ENCODE measurements at places on chromosomes 3 and 15.

GRCh38 chr3:58588030-58588614 lies 10.9 kb upstream of the FAM107A start:
- DNase-seq = no peak

DNA sequence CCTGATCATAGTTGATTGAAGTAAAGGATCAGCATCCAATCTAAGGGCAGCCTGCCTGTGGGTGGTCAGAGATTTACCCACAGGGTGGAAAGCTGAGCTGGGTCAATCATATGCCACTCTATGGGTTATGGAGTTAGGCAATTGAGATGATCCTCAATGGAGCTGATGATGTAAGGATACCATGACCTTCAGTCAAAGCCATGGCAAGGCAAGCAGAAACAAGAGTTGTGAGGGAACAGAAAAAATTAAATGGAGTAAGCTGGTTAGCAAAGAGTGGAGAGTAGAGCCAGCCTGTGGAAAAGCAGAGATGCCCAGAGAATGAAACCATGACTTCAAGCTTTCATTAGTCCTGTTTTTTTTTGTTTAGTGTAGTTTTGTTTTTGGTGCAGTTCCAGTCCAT lies 5.7 kb upstream of the IQGAP1 start:
- no peak for DNase-seq

GRCh38 chr3:180058238-180058637 lies 21.5 kb upstream of the PEX5L start:
- no peak for DNase-seq

DNA sequence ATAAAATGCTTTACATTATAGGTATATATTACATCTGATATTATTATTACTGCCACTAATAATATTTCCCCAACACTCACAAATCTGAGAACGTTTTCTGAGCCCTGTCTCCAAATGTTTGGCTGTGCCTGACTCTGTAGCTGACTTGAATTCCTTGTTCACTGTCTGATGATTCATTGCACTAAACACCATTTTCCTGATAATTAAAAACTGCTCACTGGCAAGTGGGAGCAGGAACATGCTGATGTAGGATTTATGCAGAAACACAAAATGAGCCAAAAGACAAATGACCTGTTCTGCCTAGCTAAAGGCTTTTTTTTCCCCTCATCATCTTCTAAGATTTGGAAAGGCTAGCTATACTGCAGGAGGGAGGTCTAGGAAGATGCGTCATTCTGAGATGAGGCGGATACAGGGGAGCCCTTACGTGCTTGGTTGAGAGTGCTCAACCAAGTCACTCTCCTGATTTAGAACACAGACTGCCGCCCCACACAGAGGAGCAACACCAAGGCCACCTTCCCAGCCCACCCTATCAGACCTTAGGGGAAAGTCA lies 380.7 kb downstream of the EPHB1 start:
- no peak for DNase-seq

GRCh38 chr3:181752202-181752671 lies 40.5 kb downstream of the SOX2 start:
- no peak for DNase-seq

- DNase-seq = no peak
Measured at GRCh38 chr3:56917361-56918110, 115.8 kb upstream of the ARHGEF3 start.

DNA sequence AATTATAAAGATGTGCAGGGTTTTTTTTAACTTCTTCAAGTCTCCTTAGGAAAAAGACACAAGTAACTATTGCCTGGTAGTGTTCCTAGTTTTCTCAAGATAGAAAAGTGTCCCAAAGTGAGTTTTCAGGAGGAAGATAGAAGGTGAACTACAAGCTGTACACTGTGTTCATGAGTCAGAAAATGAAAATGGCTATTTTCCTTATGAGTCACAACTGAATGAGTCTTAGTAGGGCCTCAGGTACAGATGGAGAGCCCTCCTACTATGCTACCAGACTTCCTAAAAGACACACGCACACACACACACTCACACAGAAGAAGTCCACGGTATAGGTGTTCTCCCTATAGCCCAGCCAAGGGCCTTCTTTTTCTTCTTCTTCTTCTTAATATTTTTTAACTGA lies 3.1 kb downstream of the MYO1E start:
- no peak for DNase-seq

DNA sequence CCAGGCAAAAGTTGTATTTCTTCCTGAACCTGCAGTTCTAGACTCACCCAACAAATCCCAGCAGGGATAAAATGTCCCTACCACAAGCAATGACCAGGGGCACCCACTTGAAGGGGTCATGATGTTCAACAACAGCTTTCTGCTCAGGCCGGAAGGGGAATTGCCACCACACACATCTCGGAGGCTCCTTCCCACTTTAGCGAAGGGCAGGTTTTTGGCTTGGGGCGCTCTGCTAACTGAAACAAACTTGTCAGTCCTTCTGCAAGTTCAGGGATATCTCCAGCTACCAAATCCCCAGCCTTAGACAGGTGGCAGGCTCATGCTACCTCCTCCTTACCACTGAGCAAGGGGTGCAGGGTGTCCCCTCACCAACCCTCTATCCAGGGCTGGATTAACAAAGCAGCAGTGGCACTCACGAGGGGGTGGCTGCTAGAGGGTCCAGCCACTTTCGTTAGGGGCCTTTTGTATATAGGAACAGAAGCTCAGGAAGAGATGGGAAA lies 2.2 kb downstream of the ADCY5 start:
- no peak for DNase-seq

- DNase-seq = no peak
Measured at GRCh38 chr3:151328298-151328995, 902 bp downstream of the P2RY13 start.

GRCh38 chr3:127061641-127062040 lies 78.7 kb downstream of the PLXNA1 start:
- no peak for DNase-seq

DNA sequence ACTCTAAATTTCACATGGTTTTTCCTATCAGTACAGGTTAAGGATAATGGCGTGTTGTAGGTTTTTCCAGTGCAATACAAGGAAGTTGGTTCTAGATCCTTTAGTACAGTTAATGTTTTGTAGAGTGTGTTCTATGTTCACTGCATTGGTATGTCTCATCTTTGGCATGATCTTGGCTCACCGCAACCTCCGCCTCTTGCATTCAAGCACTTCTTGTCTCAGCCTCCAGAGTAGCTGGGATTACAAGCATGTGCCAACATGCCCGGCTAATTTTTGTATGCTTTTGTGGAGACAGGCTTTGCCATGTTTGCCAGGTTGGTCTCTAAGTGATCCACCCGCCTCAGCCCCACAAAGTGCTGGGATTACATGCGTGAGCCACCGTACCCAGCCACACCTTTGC lies 30.4 kb downstream of the SNRPN start:
- DNase-seq = no peak

DNA sequence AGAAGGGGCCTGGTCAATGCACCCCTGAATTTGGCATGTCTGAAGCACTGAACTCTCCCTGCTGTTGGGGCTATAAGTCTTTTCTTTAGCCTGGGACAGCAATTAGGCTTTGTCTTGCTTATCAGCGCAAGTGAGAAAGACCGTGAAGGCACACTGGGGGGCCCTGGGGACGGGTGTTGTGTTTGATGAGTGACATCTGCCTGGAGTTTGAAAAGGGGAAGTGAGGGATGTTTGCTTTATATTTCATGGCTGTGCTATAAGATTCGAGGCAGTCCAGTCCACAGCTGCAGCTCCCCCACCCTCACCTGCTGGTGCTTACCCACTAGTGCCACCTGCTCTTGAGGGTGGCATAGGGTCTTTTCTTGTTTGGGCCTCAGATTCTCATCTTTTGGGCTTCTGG lies 44.8 kb downstream of the CEMIP start:
- no peak for DNase-seq

DNA sequence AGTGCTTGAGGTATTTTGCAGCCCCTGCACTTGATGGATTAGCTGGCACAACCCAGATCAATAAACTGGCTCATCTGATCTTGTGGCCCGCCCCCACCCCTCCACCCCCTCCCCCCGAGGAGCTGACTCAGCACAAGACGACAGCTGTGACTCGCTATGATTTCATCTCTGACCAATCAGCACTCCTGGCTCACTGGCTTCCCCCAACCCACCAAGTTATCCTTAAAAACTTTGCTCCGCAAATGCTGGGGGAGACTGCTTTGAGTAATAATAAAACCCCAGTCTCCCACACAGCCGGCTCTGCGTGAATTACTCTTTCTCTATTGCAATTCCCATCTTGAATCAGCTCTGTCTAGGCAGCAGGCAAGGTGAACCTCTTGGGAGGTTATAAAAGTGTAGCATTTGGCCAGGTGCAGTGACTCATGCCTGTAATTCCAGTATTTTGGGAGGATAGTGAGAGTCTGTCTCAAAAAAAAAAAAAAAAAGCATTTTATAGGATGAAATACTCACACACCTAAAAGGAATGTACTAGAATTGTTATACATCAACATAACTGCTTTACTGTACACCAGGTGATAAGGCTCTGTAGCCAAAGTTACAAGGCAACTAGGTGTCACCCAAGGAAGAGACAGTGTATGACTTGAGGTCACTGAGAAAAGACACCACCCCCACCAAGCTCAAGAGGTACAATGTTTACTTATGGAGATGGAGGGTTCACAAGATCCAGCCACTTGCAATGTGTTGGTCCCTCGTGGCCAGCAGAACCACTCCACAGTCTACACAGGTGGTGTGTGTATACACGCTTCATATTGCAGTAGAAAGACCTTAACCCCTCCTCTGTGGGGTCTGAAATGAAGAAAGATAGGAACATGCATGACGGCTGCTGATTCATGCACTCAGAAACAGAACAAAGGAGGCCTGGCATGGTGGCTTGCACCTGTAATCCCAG lies 8.6 kb downstream of the ZNF445 start:
- no peak for DNase-seq

DNA sequence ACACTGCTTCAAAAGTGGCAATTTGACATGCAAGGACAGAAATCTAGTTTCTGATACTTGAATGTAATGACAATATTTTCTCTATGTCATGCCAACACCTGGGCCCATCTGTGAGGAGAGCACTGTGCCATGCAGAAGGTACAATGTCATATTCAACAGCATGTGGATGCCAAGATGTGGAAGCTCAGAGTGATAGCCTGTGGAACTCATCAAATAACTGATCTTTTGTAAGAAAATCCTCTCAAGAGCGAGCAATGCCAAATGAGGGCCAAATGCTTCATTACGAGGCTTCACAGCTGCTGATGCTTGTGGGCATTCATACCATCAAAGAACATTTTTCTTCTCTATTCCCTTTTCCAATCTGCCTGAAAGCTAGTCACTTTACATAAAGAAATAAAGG lies 95.1 kb downstream of the ROBO1 start:
- no peak for DNase-seq

GRCh38 chr15:82812994-82813393 lies 3.6 kb downstream of the WHAMM start:
- DNase-seq = no peak

GRCh38 chr3:73509816-73510215 lies 114.9 kb downstream of the PDZRN3 start:
- DNase-seq = no peak

DNA sequence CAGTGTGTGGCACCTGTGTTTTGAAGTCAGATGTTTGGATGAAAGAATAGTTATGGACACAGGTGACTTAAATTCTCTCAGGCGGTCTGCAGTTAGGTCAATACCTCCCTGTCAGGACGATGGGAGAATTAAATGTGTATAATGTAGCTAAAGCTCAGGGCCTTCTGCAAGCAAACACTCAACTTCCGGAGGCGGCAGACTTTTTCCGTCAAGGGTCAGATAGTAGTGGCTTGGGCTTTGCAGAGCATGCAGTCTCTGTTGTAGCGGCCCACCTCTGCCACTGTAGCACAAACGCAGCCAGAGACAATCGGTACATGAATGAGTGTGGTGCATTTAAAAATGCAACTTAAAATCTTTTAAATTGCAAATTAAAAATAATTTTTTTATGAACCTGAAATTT lies 47.4 kb downstream of the CMTM8 start:
- no peak for DNase-seq

- DNase-seq = no peak
Measured at GRCh38 chr3:9450991-9451390, 53.6 kb downstream of the SETD5 start.

GRCh38 chr15:25773248-25773647 lies 89.9 kb downstream of the ATP10A start:
- DNase-seq = no peak

GRCh38 chr3:171428321-171428787 lies 31.9 kb downstream of the TNIK start:
- no peak for DNase-seq

GRCh38 chr15:99180086-99180963 lies 69.1 kb downstream of the TTC23 start:
- DNase-seq = no peak

DNA sequence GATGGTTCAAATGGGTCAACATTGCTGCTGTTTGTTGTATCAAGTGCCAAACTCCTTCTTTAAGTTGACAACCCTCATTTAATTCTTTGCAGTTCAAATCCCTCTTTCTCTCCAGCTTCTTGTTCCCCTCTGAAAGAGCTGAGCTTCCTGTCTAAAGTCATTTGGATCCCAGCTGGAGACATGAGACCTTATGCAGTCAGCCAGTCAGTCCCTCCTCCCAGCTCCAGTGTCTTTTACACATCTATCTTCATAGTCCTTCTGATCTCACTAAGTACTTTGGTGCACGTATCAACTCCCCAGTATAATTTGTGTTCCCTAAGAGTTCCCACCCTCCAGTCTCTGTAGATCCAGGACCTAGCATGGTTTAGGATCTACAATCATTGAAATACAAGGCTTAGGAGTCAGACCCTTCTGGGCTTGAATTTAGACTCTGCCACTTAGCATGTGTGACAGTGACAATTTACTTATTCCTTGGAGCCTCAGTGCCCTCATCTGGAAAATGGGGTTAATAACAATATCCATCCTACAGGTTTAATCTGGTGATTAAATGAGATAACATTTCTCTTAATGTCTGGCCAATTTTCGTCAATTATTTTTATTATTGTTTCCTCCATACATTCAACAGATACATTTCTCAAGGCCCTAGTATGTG lies 102.8 kb upstream of the SEMA6D start:
- DNase-seq = no peak

DNA sequence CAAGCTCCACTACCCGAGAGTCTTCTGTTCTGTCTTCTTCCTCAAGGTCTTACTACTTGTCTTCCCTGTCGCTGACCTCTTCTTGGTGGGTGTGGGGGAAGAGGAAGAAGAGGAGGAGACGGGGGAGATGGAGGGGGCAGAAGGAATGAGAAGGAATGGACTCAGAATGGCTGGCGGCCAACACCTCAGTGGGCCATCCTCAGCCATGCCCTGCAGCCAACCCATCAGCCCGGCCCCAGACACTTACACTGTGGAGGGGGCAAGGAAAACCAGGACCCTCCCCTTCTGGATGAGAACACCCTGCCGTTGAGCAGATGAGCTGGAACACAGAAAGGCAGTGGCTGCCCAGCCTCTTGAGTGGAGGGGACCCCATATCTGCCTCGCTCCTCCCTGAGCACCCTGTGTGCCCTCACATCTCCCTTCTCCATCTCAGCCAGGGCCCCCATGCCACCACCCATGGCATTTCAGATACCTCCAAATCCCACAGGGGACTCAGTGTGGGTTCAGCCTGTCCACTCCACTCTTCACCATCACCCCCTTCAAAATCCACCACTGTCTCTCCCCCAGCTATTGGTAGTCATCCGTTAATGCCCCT lies 45.5 kb upstream of the PRR23E start:
- no peak for DNase-seq

GRCh38 chr15:63815796-63816533 lies 17.8 kb downstream of the HERC1 start:
- DNase-seq = no peak

GRCh38 chr3:127719369-127719768 lies 46.6 kb downstream of the ABTB1 start:
- no peak for DNase-seq

GRCh38 chr3:59171491-59171890 lies 121.7 kb upstream of the CFAP20DC start:
- no peak for DNase-seq

- DNase-seq = no peak
Measured at GRCh38 chr3:50204804-50205412, at the start of gene SLC38A3. Gene SLC38A3 (plus strand): TSS chr3:50205271. CDS start chr3:50214200, 8,929 bp downstream.

GRCh38 chr3:187024536-187025226 lies 94.4 kb downstream of the ST6GAL1 start:
- no peak for DNase-seq
